Activated CD8-positive, alpha-beta memory T cell treated with anti-CD3 and anti-CD28 coated beads for 48 hours (primary cell): ENCODE measurements at places on chromosomes 16 and 17.

DNA sequence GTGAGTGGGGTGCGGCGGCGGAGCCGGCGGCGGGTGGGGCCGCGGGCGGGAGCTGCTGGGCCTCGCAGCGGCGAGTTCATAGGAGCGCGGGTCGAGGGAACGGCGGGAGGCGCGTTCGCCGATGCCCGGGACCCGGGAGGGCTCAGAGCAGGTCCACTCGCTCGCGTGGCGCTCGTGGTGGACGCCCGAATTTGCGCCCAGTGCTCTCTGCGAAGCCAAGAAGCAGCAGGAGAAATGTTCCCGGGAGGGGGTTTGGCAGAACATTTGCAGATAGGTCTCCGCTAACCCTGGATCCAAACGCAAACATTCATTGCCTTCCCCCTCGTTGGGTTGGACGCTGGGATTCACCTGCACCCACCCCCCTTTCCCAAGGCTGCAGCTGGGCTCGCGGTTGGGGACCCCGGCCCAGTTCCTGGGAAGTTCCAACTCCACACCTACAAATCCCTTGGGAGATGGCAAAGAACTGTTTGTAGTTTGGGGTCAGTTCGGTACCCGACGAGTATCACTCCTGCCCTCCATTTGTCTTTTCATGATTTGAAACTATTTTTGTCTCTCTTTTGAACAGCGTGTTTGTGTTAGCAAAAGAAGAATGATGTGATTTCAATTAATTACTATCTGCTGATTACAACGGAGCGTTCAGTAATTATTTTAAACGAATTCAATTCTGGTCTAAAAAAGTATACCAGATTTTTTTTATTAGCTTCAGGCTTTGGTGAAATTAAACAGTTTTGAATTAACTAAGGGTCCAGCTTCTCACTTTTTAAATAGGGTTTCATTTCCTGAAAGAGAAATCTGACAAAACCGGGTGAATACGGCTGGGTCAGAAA, 2.3 kb downstream of the NTN1 start:
- no peak for DNase-seq

GRCh38 chr16:89641458-89642119, 15.9 kb downstream of the CHMP1A start:
- no peak for DNase-seq

DNA sequence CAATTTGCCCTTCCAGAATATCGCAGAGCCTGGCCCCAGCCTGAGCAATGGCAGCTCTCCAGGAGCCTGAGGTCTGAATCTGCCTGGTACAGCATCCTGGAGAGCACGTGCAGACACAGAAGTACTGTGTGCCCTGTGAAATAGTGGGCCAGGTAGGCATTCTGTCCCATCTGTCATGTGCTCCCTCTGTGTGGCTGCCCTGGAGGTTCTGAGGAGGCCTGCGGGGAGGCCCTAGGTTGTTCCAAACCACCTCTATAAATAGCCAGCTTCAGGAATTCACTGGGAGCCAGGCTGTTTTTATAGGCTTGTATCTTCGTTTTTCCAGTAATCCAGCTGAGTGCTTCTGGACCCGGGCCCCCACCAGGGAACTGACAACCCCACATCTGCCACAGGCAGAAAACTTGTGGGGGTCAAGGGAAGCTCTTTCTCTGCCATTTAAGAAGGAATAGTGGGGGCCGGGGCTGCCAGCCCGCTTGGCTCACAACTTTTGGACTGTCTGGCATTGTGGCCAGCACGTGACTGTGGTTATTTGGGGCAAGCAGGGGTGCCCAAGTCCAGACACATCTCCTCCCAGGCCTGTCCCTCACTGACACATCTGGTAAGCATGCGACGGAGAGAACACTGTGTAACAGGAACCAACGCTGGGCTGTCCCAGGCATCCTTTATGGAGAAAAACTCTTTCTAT, 356.3 kb upstream of the TNRC6C start:
- DNase-seq, result no peak

- no peak for DNase-seq
These were observed 4.6 kb downstream of the WNT3 start for GRCh38 chr17:46813920-46814319.

DNA sequence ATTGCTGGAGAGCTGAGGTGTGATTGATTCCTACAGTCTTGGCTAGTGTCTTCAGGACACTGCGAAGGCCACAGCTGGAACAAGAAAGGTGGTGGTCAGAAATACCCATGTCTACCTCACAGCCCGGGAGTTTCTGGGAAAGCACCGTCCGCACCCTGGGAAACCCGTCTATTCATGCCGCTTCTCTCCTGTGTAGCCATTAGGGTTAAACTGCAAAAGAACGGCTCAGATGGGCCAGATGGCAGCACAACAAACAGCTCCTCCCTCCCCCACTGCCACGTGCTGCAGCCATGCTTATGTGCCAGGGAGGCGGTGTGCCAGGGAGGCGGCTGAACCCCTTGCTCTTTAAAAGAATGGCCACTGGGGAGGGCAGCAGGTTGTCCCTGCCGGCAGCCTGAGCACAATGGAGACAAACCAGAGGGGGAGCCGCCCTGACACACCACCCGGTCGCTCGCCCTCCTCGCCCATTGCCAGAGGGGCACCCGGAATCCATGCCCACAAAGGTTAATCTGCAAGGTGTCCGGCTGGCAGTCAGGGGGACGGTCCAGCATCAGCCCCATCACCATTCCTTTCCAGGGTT, 65.2 kb downstream of the CYTH1 start:
- no peak for DNase-seq
